ENCODE measurements at places on chromosomes 12 and 14.

GRCh38 chr12:113247123-113248050 is 26.1 kb downstream of the TPCN1 start:
- no peak for ATAC-seq

DNA sequence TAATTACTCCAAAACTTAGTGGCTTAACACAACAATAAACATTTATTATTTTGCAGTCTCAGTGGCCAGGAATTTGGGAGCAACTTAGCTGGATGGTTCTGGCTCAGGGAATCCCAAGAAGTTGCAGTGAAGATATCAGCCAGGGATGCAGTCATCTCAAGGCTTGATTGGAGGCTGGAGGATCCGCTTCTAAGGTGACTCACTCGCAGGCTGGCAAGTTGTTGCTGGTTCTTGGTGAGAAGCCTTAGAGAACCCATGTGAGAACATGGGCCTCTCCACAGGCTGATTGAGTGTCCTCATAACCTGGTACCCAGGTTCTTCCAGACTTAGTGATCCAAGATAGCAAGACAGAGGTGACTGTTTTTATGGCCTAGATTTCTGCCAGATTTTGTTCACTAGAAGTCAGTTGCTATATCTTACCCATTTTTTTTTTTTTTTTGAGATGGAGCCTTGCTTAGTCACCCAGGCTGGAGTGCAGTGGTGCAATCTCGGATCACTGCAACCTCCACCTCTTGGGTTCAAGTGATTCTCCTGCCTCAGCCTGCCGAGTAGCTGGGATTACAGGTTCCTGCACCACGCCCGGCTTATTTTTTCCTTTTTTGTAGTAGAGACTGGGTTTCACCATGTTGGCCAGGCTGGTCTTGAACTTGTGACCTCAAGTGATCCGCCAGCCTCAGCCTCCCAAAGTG is 32.5 kb downstream of the BRMS1L start:
- no peak for ATAC-seq

DNA sequence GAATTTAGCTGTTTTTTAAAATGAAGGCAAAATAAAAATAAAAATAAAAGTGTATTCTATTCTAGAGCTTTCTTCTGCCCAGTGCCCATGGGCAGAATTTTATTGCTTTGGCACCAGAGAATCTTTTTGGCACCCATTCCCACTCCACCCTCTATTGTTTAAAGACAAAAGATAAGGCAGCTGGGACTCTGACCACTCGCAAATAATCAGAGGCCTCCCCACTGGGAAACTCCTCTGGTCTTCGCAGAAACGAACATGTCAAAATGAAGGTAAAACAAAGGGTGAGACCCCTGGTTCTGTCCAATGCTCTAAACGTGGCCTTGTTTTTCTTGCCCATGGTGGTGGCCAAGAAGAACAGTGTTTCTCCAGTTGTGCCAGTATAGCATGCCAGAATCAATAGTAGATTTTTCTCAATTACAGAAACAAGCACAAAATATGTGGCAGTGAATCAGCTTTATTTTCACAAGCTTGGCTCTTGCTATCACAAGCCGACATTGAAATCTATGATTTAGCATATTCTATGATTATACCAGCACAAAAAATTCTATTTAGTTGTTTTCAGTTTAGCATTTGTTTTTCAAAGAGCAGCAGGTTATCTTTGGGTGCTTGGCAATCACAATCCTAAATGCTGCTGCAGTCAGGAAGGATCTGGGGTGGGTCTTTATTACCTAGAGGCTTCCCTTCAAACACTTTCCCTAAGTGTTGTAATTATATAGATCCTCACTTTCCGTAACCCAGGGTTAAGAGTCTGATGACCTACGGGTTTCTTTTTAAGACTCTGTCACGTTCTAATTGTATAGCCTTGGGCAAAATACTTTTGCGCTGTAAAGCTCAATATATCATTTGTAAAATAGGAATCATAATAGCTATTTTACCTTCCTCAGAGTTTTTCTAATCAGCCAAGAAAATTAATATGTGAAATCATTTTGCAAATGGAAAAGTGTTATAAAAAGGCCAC is 50.5 kb downstream of the KITLG start:
- ATAC-seq, result no peak

DNA sequence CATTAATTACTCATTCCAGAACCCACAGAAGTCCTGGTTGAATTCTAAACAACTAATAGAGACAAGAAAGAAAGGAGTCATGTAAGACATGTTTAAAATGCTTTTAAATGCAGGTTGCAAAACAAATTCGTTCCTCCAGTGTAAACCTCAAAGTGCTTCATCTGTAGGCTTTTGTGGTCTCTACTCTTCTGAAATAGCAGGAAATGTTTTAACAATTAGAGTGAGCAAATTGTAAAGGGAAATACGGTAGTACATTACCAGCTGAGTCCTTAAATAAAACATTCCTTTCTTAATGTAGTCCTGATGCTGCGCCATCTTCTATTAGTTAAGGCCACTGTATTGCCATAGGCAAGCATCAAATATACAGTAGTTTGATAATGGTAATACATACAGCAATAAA is 1934.2 kb upstream of the SEL1L start:
- no peak for ATAC-seq

GRCh38 chr12:68617160-68617926 is 6.6 kb downstream of the RAP1B start:
- peak; percentile 60 for ATAC-seq

DNA sequence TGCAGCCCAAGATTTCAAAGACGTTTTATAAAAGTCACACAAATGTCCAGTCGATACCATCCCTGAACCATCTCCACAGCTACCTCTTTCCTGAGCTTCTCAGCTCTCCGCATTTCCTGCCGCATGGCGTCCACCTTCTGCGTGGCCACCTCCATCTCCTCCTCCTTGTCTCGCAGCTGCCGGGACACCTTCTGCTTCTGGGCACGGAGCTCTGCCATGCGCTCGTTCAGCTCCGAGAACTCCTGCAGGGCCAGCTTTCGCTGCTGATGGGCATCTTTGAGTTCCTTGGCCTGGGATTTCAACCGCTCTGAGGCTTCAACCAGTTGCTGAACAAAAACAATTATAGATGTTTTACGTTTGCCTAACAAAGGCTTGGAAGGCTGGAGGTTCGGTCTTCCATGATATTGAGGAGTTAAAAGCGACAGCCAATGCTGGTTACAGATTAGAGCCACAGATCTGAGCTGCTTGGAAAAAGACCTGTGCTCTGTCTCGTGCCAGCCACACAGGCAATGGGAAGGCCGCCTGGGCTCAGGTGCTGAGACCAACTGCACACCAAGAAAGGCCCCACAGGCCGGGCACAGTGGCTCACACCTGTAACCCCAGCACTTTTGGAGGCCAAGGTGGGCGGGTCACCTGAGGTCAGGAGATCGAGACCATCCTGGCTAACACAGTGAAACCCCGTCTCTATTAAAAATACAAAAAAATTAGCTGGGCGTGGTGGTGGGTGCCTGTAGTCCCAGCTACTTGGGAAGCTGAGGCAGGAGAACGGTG is 49.6 kb downstream of the AMN start:
- ATAC-seq, result no peak

DNA sequence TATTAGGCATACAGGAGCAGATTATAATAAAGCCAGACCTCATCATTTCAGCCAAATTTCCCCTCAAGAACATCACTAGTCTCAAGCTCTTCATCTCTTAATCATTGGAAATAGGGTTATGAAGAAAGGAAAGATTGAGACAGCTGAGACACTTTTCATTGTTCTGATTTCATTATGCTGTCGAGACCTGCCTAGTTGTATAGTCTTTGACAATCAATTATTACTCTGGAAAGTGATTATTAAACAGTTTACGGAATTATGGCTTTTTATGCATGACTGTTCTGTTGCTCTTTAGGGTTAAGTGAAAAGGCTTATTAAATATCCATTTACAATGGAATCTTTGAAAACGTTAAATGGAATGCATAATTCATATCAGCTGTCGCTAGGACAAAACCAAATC is 48.3 kb downstream of the TTC6 start:
- ATAC-seq, result no peak

- ATAC-seq, result no peak
Measured at GRCh38 chr14:100422556-100423316, 99.6 kb downstream of the SLC25A47 start.

- ATAC-seq, result no peak
Measured at GRCh38 chr14:20557212-20557542, 3.7 kb downstream of the RNASE9 start.

DNA sequence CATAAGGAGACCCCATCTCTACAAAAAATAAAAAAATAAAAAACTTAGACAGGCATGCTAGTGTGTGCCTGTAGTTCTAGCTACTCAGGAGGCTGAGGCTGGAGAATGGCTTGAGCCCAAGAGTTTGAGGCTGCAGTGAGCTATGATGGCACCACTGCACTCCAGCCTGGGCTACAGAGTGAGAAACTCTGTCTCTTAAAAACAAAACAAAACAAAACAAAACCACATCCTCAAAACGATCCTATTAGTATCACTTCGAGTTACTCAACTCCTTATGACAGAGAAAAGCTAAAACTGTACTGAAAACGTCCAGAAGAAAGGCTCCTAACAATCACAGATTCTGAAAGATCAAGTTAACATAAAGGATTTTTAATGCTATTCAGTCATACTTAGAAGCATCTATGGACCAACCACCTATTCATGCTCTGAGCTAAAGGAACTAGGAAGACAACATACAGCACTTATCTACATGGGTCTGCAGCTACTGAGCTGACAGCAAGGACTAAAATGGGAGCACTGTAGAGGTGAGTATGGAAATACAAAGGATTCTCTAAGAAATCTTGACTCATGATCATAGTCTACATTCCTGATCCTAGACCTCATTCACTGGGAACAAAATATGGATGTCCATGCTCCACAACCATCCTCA is 75.3 kb upstream of the DUSP6 start:
- peak; percentile 95 for ATAC-seq

DNA sequence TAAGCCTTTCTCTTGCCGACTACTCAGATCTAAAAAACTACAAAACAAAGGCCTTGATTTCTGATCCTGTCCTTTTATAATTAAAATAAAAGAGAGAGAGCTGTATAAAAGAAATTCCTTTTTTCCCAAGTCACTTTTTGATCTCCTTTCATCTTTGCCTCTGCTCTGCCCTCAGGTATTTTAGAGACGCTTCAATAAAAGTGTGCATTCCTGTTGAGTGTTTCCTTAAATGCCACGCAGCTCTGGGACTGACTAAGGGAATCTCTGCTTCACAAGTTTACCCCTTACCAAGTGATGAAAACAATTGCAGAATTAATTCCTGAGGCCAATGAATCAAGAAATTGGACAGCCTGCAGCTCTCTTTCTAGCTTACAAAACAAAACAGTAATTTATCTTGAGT is 1109.8 kb downstream of the TMTC2 start:
- no peak for ATAC-seq

GRCh38 chr14:51860825-51861499 is 550 bp downstream of the GNG2 start:
- peak; percentile 50 for ATAC-seq

GRCh38 chr12:62537551-62537950 is 70.9 kb downstream of the MON2 start:
- no peak for ATAC-seq

GRCh38 chr12:12527820-12528296 is 34.8 kb downstream of the DUSP16 start:
- ATAC-seq, result peak; percentile 54

GRCh38 chr12:124207049-124207448 is 87.8 kb upstream of the RFLNA start:
- no peak for ATAC-seq

DNA sequence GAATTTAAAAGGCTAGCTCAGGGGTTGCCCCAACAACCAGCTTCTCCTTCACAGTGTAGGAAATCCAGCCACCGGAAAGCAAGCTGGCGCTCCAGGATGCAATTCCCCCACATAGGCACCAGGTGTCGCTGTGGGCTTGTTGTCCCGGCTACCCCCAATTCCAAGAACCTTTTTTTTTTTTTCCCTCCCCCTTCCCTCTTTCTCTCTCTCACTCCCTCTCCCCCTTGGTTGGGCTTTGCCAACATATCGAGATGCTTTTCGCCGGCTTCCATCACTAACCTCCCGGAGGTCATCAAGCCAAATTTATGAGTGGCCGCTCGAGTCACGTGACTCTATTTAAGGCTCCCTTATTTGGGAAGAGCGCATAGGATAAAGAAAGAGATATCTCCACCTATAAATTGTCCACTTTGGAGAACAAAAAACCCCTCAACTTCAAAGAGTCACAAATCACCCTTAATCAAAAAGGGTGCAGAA is at the start of gene HOXC5:
HOXC5 (plus strand) TSS at position 424 of the 474 bp plus-strand sequence. CDS start 73 bp downstream, outside the sequence.
- no peak for ATAC-seq

GRCh38 chr12:22808860-22809259 is 183.9 kb downstream of the ETNK1 start:
- no peak for ATAC-seq

DNA sequence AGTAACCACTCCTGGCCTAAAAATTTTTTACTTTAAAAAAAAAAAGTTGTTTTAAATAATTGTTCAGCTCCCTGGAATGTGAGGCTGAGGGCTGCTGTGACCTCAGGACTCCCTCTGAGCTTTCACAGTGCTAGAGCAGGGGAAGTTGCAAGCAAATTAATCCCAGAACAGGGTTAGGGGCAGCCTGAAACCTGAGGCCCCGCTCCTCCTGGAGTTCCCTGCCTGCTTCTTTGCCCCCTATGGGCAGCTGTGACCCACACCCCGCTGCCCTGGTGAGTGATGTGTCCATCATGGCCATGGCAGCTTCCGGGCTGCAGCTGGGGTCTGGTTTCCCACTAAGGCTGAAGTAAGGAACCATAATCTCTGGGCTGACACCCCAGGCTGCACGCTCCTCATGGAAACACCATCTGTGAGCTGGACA is 9.5 kb downstream of the RITA1 start:
- no peak for ATAC-seq

DNA sequence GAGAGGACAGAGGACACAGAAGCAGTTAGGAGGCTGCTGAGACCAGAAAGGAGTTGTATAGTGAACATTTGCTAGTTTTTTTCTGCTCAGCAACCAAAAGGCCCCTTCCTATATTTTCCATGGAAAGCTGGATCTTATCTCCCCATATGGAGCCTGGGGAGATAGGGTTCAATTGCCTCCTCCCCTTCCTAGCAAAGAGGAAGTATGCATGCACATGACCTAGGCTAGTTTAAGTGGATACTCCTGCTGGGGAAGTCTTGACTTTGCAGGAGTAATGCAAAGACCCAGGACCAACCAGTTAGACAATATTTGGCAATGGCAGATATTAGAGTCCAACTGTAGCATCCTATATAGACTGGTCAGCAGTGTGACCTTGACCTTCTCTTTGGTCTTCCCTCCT is 15.1 kb downstream of the CHD8 start:
- ATAC-seq, result no peak

- ATAC-seq, result no peak
Measured at GRCh38 chr14:98798099-98798498, 473.9 kb downstream of the BCL11B start.

- no peak for ATAC-seq
Measured at GRCh38 chr12:128813392-128813791, 10.4 kb downstream of the SLC15A4 start.

- peak; percentile 78 for ATAC-seq
Measured at GRCh38 chr14:51328064-51328771, 88.2 kb downstream of the TMX1 start.

DNA sequence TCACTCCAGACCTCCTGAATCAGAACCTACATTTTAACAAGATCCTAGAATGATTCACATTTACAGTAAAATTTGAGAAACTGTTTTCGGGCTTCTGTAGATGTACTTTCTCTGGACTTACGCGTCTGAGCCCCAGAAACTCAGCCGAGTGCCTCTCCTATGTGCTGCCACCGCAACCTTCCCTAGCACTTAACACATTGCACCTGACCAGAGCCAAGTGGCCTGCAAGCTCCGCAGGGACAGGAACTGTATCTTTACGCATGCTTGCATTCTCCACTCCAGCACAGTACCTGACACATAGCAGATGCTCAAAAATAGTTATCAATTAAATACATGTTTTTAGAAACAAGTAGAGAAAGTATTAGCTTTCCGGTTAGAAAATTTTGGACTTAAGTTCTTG is 1.2 kb downstream of the SMCO2 start:
- no peak for ATAC-seq

GRCh38 chr14:28754209-28754985 is 12.2 kb upstream of the FOXG1 start:
- ATAC-seq, result no peak
